ENCODE measurements at places on chromosomes 4 and X.
A peak's percentile ranks its signal among the peaks of the same experiment; 100 is the strongest.

DNA sequence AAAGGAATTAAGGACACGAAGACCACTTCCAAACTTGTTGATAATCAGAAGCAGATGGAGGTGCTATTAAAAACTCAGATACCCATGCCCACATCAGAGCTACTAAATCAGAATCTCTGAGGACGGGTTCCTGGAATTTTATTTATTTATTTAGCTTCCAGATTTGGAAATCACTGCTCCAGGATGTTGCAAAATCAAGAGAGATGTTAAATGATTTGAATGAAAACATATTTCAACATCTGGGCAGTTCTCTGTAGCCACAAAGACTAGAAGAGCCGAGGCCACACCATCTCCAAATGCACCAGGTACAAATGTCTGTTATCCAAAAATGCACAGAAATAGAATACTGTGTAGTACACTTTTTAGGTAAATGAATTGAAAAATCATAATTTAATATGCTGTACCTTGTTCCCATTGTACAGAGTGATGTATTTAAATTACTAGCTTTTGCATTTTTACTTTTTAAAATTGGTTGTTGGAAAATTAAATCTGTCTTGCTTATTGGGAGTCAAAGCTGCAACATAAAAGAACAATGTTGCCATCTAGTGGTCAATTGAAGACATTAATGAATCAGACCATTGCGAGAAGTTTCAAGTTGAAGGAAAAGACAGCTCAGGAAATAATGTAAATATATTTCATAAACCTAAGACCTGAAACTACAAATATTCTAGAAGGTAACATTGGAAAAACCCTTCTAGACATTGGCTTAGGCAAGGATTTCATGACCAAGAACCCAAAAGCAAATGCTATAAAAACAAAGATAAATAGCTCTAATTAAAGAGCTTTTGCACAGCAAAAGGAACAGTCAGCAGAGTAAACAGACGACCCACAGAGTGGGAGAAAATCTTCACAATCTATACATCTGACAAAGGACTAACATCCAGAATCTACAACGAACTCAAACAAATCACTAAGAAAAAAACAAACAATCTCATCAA lies 151.3 kb upstream of the TTC29 start:
- DNase-seq, result peak; percentile 51

DNA sequence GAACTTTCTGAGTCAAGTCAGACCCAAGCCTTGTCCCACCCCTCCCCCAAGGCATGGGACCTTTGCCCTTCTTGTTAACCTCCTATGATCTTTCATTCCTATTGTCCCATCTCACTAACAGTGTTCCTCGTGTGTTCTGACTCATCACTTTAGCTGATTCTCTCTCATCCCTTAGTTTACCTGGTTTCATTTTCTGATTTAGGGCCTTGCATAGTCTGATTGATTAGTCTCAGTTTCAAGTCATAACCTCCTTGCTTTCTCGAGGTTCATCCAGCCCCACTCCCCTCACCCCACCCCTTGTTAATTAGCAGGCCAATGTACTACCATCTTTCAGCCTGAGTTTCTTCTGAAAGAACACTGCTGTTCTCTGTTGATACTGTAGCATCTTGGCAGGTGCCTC lies 517.4 kb downstream of the RPA4 start:
- no peak for DNase-seq

DNA sequence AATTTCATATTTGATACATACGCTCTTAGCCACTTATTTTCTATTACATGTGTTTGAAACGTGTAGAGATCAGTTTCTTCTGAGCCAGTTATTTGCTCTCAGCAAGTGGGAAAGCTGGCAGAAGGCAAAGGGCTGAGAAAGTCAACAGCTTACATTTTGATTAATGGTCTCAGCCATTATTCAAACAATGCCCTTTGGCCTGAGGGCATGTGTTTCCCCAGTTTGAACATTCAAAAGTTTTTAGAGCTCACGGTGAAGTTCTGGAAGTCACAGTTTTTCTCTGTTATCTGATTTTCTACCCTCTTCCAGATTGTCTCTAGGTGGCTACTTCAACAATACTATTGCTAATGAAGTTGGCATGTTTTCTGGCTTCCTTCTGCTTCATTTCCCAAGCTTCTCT lies 591.8 kb upstream of the CPEB2 start:
- DNase-seq, result no peak

DNA sequence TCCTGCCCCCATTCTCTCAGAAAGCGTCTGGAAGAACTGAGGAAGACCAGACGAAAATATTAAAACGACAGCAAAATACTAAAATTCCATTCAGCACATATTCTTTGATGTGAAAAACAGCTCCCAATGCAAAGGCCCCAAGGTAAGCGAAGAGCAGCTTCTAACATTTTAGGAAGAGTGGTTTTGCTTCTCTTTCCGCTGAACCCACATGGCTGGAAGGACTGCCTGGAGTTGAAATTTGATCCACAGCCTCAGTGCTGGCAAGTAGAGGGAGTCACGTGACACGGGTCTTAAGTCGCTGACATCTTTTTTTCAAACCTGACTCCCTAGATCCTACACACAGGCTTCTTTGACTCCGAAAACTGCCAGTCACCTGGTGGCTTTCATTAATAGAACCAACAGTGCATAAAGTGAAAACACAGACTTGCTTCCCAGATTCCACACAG lies at the start of gene FAM13A:
Gene FAM13A, minus strand, starts transcription at position 233 of the 446 bp plus-strand sequence. Its CDS starts 221 bp downstream, at position 12.
- peak; percentile 91 for DNase-seq

DNA sequence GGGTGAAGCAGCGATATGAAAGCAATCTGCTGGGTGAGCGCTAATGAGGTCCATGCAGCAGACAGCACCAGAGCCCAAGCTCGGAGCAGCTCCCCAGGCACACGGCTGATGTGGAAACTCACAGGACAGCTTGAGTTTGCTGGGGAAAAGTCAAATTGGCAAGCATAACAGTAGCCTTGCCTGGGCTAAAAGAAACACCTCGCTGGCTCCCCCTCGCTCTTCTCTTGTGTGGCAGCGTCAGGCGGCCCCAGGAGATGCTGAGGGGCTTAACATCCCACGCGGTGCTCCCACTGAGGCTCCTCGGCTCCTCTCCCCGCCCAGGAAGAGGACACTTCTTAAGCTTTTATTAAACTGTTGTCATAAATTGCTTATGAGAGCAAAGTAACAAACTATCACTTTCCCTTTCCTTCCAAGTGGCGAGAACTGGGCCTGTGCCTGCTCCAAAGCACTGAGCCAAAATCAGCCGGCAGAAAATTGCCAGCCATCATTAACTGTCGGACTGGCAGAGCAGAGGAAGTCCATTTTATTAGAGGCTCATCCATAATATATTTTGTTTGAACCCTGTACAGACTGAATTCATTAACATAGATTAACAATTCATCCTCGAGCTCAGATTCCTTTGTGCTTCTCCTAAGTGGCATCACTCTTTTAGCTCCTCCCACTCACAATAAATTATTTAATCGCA lies 111.4 kb downstream of the TSPAN5 start:
- DNase-seq, result peak; percentile 47

DNA sequence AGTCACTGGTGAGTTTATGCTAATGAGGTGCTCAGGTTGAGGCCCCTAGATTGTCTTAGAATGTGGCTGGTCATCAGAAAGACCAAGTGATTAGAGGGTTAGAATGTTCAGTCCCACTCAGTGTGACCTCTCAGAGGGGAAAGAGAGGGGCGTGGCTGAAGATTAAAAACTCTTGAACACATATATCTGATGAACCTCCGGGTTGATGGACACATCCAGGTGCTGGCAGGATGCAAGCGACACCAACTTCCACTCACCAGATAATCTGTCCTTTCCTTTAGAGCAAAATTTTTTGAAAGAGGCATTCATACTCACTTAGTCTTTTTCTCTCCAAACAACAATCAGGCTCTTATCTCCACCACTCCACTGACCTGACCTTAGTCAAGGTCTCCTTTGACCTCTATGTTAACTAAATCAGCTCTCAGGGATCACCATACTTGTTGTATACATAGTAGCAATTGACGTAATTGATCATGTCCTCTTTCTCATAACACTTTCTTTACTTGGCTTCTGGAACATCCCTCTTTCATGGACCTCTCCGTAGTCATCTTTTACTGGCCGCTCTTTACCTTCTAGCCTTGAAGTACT lies 14.2 kb downstream of the FAM47E start:
- no peak for DNase-seq
